HEK293T (cell line): ENCODE measurements at places on chromosomes 6 and 20.

- DNase-seq = peak; percentile 34
These were observed 41.5 kb upstream of the KCNQ5 start for GRCh38 chr6:72580281-72580940.

GRCh38 chr20:11337361-11338130, 580.1 kb upstream of the BTBD3 start:
- DNase-seq = no peak

DNA sequence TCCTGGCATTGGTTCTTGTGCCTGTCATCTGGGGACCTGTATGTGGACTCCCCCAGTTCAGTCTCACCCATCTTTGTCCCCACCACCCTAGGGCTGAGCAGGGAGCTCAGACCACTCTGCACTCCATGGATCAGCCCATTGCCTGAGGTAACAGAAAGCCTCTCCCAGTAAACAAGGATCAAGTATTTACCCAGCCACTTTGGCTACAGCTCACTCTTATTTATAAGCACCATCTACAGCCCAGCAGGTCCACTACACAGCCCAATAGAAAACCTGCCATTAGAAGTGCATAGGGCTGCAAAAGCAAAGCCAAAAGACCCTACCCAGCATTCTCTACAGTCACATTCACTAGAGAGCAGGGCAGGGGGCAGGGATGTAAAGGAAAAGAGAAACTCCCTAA, 335.0 kb upstream of the SYNCRIP start:
- no peak for DNase-seq

- no peak for DNase-seq
These were observed 38.7 kb downstream of the STK38 start for GRCh38 chr6:36508532-36508931.

GRCh38 chr20:15767586-15767985, 805.7 kb downstream of the KIF16B start:
- DNase-seq = no peak

GRCh38 chr6:144647406-144647964, 362.4 kb downstream of the UTRN start:
- DNase-seq = no peak

GRCh38 chr6:129849456-129849855, 11.7 kb downstream of the TMEM244 start:
- DNase-seq = no peak

DNA sequence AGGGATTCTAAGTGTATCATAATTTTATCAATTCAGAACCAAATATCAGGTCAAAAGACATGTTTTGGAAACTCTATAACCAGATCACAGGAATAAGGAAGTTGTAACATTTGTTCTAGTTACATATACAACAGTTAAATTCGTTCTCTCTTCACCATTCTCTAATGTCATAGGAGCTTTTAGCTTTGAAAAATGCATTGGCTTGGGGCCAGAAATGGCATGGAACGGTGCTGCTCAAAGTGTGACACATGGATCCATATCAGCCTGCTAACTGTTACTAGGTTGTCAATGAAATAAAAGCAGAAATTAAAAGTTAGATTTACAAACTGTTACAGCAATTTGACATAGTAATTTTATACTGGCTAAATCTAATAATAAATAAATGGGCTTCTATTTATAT, 120.3 kb downstream of the LCA5 start:
- no peak for DNase-seq

DNA sequence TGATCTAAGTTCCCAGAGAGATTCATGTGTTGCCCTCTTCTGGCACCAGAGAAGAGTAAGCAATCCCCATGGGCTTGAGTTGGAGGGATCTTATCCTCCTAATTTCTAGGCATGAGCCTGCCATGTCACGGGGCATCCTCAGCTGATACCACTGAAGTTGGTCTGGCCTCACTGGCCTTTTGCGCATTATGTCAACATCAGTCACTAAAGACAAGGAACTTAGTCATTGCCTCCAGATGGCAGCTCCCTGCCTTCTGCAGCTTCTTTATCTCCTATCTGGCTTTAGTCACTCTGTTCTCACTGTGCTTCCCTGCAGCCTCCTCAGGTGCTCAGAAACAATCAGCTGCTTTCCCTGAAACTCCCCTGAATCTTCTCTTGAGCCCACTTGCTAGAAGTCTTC, 312.2 kb downstream of the ADGRG6 start:
- DNase-seq = no peak

- DNase-seq = no peak
These were observed 4.7 kb upstream of the MAPK13 start for GRCh38 chr6:36125575-36125974.

DNA sequence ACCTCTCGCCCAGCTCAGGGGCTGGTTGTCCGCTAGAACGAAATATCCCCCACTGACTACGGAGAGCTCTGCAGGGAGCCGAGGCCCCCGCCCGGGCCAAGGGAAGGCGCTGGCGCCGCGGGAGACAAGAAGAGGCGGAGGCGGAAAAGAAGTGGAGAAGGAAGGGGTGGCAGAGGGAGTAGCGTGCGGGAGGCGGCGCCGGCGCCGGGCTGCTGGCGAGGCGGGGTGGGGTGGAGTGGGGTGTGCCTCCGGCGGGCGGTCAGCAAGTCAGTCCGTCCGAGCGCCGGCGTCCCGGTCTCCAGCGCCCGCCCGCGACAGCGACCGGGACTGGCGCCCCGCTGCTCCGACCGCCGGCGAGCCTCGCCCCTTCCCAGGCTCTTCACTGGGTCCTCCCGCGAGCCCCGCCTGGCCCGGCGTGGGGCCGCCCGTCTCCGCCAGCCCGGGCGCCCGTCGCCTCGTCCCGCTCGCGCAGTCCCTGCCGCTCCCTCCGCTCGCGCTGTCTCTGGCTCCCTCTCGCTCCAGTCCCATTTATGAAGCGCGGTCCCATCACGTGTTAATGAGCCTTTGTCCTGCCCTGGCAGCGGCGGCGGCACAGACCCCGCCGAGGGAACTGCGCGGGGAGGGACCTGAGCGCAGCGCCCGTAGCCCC, at the start of gene CNR1:
Gene CNR1 (minus strand): TSS at position 504 of the 649 bp plus-strand sequence. CDS start 21,073 bp downstream, outside the sequence.
- DNase-seq = peak; percentile 48

GRCh38 chr20:49750611-49751396, 37.1 kb upstream of the B4GALT5 start:
- no peak for DNase-seq

DNA sequence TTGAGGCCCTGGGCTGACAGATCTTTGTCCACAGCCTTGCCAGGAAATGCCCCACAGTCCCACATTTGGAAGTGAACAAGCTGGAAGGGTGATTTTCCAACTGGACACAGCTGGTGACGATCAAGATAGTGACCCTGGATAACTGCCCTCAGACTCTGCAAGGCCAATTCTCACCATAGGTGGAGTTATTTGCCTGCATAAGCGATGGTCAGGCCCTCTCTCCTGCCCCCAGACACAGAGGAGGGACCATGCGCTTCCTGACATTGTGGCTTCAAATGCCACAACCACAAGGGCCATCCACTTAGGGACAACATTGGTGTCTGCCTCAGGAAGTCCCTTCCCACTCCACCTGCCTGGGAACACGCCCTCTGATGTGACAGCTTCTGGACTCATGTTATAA, 96.0 kb downstream of the JPH2 start:
- no peak for DNase-seq

GRCh38 chr6:133040094-133040802, 200.9 kb upstream of the EYA4 start:
- DNase-seq = peak; percentile 62

GRCh38 chr6:56687551-56687950, 44.9 kb upstream of the DST start:
- DNase-seq = no peak

DNA sequence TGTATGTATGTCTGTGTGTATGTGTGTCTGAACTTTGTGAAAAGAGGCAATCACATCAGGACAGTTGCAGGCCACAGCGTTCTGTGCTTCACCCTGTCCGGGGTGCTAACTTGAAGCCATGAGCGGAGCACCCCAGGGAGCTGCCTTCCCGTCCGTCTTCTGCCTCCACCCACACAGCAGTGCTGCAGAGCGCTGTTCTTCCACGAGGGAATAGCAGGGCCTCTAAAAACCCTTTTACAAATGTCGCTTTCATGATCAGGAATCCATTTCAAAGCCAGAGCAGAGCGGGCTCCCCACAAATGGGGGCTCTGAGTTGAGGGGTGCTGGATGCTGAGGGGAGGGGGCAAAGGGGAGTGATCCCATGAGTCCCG, 131.5 kb downstream of the RNASET2 start:
- DNase-seq = no peak

DNA sequence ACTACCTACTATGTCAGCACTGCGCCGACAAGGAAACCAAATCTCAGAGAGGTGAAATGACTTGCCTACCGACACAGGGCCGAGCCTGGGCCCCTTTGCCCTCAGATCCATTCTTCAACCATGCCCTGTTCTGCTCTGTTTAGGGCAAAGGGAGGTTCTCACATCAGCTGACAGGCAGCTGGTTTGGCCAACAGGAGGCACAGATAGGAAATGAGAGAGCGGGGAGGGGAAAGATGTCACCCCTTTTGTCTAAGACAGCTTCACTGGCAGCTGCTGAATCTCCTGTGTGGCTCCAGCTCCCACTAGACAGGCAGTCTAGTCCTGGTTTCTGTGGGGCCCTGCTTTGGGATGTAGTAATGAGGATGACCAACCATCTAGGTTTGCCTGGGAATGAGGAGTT, 158.7 kb downstream of the TMEM200A start:
- DNase-seq = no peak

DNA sequence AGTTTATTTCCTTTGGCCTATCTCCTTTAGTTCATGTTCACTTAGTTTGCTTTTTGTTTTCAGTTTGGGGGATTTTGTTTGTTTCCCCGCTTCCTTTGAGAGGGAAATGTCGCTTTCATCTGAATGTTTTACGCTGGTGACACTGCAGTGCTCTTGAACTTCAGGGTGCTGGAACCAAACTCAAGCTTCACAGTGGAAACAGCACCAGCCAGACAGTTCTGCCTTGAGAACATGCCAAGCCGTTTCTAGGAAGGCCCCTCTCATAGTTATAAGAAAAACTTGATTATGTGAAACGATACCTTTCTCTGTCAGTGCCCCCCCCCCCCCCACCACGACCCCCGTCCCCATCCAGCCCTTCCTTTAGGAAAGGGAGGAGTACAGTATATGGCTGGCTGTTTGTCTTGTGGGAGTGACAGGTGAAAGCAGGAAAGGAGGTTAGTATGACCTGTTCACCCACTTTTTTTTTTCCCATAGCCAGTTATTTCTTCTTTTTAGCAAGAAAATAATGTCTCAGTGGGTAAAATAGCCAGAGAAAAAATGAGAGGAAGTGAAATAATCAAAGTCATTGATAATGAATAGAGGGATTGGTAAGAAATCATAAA, 130.1 kb downstream of the LRRC1 start:
- no peak for DNase-seq

DNA sequence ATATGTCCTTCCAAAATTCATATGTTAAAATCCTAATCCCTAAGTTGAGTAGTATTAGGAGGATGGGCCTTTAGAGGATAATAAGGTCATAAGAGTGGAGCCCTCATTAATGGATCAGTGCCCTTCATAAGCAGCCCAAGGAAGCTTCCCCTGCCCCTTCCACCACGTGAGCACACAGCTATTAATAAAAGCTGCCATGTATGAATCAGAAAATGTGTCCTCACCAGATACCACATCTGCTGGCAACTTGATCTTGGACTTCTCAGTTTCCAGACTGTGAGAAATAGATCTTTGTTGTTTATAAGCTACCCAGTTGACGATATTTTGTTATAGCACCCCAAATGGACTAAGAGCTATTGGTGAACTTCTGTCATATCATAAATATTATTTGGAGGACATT, 207.7 kb upstream of the HDDC2 start:
- DNase-seq = no peak

DNA sequence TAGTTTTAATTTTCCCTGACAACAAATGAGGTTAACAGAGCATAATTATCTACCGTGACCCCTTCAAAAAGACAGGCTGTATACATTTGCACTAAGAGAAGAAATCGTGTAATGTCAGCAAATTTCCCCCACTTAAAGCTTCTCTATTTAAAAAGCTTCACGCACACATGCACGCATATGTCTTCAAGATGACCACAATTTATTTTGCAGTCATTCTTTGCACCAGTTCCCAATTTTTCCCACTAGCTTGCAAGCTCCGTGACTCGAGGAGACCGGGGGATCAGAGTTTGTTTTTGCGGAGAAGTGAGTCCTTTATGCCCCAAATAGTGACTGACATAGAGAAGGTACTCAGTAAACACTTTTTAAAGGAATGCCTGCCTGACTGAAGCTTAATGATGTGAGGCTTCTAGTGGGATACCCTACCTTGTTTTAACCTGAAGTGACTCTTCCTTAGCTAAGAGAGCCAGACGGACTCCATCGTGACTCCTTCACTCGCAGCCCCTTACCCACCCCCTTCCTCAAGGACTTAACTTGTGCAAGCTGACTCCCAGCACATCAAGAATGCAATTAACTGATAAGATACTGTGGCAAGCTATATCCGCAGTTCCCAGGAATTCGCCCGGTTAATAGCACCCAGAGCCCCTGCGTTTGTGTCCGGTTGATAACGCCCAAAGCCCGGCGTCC, 9.3 kb upstream of the NQO2 start:
- DNase-seq = no peak

GRCh38 chr6:56959094-56959493, 4.2 kb downstream of the BEND6 start:
- no peak for DNase-seq

GRCh38 chr6:152636021-152636608, 1.0 kb downstream of the SYNE1 start:
- DNase-seq = peak; percentile 20

- DNase-seq = no peak
These were observed 103.6 kb downstream of the NOL4L start for GRCh38 chr20:32481311-32482142.
